Natural killer cell treated with Interleukin-12 subunit alpha and Interleukin-12 subunit beta and Interleukin-15 and Interleukin-18, amount 100 ng/mL, for 72 hours (primary cell): ENCODE measurements at places on chromosomes 6 and 20. TPM values are rescaled to one million over a fixed set of nuclear protein-coding genes. Genes with fewer than 3 reads are reported as not detected.

- no peak overlapping the region for H3K4me3 ChIP-seq
- no peaks in the 10 kb centered on the region for H3K4me1 ChIP-seq
- H3K36me3 ChIP-seq, result peaks cover 6% of the 10 kb centered on the region
- no peaks in the 10 kb centered on the region for H3K27me3 ChIP-seq
- no peak overlapping the region for H3K27ac ChIP-seq
- DNase-seq, result no peak
Observed at GRCh38 chr6:154002894-154003293, 36.1 kb upstream of the OPRM1 start.

DNA sequence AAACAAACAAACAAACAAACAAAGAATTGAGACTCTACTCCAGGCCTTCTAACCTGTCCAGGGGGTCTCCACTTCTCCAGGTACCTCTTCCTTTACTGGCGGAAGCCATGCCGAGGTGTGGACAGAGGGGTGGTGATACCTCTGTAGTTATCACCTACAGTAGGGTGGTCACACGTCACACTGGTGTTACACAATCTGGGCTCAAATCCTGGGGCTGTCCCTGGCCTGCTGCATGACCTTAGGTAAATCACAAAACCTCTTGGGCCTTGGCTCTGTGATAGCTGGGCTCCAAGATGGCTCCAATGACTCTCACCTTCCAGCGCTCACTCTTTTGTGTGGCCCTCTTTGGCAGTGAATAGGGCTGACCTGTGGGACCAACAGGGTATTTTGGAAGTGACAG is 76.8 kb upstream of the ZNFX1 start:
- H3K4me3 ChIP-seq, result no peak overlapping the region
- no peak overlapping the region for H3K27ac ChIP-seq
- no peak for DNase-seq
- no peaks in the 10 kb centered on the region for H3K36me3 ChIP-seq
- H3K27me3 ChIP-seq, result peaks cover 5% of the 10 kb centered on the region
- no peaks in the 10 kb centered on the region for H3K4me1 ChIP-seq

- no peak for DNase-seq
- peaks cover 6% of the 10 kb centered on the region for H3K4me1 ChIP-seq
- no peaks in the 10 kb centered on the region for H3K36me3 ChIP-seq
- H3K27me3 ChIP-seq, result peaks cover 17% of the 10 kb centered on the region
Observed at GRCh38 chr6:40717411-40718057, 130.4 kb upstream of the LRFN2 start.

DNA sequence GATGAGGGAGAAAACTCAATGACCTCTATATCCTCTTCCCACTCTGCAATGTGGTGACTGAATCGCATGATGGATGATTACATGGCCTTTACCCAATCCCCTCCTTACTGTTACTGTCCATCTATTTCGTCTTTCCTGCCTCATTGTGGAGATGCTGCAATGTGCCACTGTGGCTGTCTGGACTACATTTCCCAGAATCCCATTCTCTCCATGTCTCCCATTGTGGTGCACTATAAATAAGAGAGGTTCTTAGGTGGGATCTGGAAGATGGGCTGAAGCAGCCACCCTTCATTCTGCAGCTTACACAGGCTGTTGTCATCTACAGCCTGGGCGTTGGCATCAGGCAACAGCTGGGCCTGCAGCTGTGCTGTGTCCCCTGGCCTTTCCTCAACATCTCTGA is 233.6 kb downstream of the PRKN start:
- H3K4me1 ChIP-seq, result no peaks in the 10 kb centered on the region
- H3K27me3 ChIP-seq, result no peaks in the 10 kb centered on the region
- H3K4me3 ChIP-seq, result no peak overlapping the region

DNA sequence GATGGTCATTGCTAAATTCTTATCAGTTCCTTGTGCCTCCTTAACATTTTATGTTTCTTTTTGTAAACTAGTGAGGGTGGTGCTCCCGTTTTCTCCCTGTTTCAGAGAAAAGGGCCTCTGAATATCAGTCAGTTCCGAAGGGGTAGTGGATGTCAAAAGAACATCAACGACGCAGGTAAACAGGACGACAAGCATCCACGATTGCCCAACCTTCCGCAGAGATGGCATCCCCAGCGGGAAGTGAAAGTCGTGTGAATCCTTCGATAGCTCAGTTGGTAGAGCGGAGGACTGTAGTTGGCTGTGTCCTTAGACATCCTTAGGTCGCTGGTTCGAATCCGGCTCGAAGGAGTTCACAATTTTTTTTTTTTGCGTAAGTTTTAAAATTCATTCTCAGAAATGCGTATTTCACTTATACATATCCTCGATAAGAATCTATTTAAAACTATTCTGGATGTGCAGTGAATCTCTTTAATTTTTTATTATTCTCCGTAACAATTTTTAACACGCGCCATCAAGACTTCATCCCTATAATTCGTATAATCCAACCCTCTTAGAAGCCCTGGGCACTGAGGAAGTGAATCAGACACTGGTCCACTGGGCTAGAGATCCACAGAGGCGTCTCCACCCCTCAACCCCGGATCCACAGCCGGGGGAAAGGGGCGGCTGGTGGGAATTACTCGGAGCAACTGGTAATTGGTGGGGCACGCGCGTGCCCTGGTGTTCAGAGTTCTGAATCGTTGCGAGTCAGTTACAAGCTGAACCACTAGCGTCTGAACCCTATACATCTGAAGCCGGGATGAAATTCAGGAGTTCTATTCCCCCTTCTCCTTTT is 27.9 kb upstream of the ABT1 start:
- H3K36me3 ChIP-seq, result peaks cover 5% of the 10 kb centered on the region
- H3K27me3 ChIP-seq, result no peaks in the 10 kb centered on the region
- H3K4me1 ChIP-seq, result peaks cover 27% of the 10 kb centered on the region
- H3K4me3 ChIP-seq, result peak overlapping the region; percentile 100

Gene GINS1
- total RNA-seq, result 36.7 TPM

Gene HSPA1A
- total RNA-seq, result 160 TPM

Gene C6orf58
- not detected for total RNA-seq

Gene BTN2A1
- total RNA-seq, result 41.2 TPM

Gene RBM24
- not detected for total RNA-seq
